ENCODE measurements at places on chromosomes 7 and 10. TPM values are rescaled to one million over a fixed set of nuclear protein-coding genes. Genes with fewer than 3 reads are reported as not detected.

DNA sequence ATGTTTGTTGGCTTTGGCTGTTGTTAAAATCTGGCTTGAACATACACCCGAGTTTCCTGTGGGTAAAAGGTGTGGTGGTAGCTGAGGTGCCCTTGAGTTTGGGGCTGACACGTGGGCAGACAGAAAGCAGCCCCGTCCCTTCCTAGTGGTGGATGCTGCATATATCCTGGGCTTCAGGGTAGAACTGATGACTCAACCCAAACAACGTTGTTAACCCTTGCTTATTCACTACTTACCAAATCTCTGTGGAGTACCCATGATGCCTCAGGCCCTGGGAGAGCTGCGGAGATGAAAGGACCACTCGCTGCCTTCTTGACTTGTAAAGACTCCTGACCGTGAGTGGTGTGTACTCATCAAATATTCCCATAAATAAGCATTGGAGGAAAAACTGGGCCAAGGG lies 245.1 kb downstream of the RAB11FIP2 start:
- DNase-seq, result no peak

DNA sequence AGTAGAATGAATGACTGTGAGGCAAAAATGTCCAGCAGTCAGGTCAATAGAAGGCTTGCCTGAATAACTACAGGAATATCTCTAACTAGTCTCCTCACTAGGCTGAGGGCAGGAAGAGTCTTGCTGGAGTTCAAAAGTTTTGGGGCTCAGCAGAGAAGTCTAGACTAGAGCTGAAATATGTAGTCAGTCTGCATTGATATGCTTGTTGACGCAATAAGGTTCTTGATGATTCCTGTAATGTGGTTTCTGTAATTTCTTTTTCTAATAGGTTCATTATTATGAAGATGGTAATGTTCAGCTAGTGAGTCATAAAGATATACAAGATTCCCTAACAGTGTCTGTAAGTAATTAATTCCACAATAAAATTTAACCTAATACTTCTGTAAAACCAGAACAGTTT lies 41.5 kb upstream of the ST7 start:
- DNase-seq, result no peak

GRCh38 chr10:13180788-13181187 lies 19.4 kb downstream of the MCM10 start:
- DNase-seq, result no peak

GRCh38 chr10:78170026-78170475 lies 136.4 kb downstream of the RPS24 start:
- no peak for DNase-seq

DNA sequence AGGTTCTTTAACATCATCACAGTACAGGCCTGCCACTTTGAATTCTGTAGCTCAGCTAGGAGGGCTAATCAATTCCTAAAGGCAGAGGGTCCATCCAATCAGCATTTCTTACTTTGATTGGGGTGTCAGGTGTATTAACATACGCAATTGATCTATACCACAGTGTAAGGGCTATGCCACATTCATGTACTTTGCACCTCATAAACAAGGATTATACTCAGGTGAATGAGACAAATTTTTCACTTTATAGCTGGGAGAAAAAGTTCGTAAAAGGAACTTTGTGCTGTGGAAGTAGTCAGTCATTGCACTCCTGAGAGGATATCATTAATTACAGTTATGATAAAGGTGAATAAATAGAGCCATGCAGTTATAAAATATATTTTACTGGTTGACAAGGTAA lies 119.9 kb upstream of the AHR start:
- no peak for DNase-seq

DNA sequence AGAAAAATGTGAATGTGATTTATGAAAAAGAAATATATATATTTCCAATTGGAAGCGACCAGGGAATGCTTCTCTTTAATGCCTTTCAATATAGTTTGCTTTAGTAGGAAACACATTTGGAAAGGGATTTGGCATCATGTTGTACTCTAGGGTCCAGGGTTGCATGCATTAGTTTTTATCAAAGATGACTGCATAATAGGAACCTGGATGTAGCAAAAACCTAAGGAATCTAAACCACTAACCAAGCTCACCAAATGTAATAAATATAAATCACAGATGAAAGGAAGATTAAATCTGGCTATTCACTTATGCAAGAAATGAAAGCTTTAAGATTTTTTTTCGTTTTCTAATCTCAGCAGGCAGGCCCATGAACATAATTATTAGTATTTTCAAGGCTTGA lies 120.0 kb downstream of the ATXN7L1 start:
- no peak for DNase-seq

DNA sequence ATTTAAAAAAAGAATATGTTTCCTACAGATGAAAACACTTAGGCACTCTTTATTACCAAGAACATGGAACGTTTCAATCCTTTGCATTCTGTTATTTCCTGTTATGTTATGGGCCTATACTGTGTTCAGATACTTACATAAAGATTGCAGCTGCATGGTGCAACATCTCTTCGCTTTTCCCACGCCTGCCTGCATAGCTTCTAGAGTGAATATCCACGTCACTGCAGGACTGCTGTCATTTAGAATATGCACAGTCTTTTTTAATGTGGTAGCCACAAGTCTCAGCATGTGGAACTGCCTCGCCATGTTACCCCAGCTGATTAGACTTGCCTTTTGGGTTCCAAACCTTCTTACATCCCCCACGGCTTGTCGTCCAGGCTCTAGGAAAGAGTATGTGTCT lies 69.6 kb upstream of the GATA3 start:
- no peak for DNase-seq

GRCh38 chr10:102289840-102290239 lies 44.5 kb downstream of the GBF1 start:
- no peak for DNase-seq

DNA sequence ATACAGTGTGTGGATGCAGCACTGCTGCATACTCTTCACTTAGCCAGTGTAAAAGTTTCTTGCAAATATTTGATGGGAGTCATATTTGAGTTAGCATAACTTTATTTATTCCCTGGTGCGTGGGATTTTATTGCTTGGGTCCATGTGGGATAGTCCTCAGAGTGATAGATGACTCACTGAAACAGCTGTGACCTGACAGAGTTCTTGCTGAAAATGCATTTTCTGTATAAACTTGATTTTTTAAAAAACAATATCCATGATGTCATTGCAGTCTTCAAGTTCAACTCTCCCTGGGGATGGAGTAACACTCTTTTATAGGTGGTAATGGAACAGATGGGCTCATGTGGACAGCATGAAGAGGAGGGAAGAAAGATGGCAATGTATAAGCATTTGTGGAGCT lies 310.0 kb downstream of the PPP1R3A start:
- no peak for DNase-seq

GRCh38 chr10:11225935-11226334 lies 208.3 kb downstream of the CELF2 start:
- DNase-seq, result no peak

DNA sequence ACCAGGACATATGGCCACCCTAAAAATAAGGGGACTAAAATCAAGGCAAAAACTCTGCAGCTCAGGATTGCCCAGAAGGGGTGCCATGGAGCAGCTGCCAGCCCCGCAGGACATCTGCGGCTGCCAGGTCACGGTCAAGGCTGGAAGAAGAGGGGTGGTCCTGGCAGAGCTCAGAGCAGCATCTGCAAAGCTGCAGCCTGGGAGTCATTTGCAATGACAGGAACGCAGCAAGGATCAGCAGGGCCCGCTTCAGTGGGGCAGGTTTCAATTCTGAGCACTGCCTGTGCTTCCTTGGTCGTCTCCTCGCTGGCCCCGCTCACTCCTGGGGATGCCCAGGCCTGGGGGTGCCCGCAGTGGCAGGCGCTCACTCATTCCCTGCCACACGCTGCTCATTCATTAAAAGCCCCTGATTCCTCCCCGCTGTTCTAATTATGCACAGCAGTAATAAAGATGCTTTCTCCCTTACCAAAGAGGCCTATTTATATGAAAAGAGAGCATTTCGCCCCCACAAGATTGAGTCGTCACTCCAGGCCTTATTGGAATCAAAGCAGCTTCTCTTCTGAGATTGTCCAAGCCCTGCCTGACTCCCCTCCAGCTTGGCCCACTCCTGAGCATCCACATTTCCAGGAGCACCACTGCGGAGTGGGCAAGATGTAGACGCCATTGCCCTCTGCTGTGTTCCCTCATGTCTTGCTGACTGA lies 4.6 kb downstream of the HSPA12A start:
- peak; percentile 43 for DNase-seq

DNA sequence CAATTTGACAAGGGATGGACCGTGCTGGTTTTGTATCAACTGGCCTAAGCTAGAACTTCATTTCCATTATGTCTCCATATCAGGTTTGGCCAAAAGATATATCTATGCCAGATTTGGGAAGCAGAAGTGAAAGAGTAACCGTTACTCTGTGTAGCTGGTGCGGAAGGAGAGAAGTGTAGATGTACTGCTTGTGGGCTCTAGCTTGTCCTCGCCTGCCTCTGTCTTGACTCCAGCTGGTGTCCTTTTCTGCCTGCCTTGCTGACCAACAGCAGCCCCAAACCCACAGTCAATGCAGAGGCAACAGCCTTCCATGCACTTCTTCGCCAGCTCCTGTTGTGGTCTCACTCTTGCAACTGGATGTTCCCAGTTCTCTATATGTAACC lies 128.5 kb downstream of the KIF20B start:
- no peak for DNase-seq

DNA sequence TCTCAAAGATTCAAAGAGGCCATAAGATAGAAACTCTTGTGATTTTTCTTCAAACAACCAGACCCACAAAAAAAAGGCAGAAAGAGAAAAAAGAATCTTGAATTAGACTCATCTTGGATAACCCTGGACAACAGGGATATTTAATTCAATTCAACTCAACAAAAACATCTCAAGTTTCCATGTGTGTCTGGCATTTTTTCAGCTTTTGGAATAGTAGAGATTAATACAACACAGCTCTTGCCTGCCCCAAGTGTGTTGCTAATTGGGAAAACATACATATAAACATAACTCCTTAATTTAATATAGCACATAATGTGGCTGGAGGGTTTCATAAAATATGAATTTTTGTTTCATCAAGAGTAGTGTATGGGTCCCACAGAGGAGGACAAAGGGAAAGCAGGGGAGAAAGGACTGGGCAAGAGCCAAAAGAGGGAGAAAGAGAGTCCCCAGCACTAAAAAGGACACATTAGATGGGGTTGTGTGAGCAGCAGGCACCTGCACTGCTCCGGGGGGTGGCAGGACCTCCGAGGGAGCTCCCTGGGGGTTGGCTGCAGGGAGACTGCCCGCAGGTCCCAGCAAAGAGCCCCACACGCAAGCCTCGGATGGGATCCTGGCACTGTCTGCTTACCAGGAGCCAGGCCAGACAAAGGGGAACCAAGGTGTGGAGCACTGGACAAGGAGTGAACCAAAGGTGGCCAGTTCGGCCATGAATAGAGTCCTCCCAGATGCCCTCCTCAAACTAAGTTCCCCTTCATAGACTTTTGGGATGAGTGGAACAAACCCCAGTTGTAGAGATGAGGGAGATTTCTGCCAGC lies 65.6 kb upstream of the TMEM72 start:
- no peak for DNase-seq

TDRD1 gene
- 0.22 TPM for total RNA-seq

LRRC4 gene
- total RNA-seq, result 21.1 TPM

Data from adrenal gland (tissue), 19 donors.